ENCODE measurements at places on chromosomes 2 and 18.

DNA sequence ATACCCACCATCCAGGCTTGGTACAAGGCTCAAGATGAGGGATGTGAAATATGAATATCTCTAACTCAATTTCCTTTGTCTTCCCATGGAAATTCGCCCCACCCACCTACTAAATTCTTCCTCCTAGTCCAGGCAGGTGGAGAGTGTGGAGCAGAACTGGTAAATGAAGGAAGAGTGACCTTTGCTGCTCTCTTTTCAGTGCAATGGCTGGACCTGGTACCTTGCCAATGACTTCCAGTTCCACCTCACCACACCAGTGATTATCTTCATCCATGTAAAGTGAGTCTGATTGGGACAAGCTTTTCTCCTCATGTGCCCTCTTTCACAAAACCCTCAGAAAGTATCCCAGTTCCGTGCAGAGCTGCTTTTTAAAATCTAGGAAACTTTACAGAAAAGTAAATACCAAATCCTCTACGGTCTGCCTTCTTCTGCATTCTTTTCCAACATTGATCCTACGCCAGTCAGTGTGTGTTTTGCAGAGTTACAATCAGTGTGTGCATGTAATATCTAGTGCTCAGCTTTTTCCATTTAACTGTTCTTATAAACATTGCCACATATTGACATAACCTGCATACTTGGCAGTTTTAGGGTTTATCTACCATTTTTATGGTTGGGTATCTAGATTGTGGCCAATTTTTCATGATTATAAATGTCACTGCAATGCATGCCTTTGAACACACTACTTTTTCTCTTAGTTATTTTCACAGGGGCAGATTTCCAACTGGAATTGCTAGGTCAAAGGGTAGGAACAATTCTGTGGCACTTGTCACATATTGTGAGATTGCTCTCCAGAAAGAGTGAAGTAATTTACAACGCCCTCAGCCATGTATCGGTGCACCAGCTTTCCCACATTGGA lies 86.5 kb upstream of the SEC11C start:
- no peak for DNase-seq

DNA sequence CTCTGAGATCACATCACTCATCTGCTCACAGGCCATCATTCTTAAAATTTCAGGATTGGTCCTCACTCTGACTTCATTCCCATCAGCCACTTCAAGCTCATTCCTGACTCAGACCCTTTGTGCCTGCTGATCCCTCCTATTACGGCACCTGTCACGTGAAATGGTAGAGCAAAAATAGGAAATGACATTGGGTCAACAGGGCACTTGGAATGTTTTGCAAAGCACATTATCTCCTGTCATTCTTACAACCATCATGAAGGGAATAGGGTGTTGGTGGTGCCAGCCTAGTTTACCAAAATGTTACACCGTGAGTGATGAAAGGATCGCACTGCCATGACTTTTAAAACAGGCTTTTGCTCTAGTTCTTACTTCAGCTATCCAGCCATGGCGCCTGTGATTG lies 61.1 kb downstream of the EIF5B start:
- no peak for DNase-seq

DNA sequence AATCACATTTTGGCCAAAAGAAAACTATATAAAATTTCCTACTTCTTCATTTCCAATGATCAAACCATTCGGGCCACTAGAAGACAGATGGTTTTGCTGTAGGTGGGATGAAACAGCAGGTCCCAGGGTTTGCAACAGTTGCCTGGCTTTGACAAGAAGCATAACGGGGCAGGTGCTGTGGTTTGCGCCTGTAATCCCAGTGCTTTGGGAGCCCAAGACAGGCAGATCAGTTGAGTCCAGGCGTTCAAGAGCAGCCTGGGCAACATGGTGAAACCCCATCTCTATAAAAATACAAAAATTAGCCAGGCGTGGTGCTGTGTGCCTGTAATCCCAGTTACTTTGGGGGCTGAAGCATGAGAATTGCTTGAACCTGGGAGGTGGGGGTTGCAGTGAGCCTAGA lies 81.4 kb upstream of the XPO1 start:
- no peak for DNase-seq

- DNase-seq: no peak
These were observed 74.5 kb upstream of the NCKAP5 start for GRCh38 chr2:133642791-133643191.

DNA sequence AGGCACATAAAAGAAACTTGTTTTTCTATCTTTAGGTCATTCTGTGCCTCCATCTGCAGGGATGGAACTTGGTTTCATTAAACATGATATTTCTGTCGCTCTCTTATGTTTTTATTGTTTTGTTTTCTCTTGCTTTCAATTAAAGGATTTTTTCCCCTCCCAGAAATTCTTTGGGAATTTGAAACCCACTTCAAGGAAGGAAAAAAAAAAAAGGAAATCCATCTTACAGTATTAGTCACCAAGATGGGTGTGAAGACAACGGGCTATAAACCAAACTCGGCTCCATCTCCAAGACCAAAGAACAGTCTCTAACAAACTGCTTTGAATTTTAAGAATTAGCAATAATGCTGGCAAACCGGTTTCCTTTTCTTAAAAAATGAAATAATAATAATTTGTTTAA lies 244.1 kb downstream of the BCL11A start:
- no peak for DNase-seq

Data from CD4-positive, alpha-beta T cell treated with Interleukin-17A for 1 hour (primary cell).